ENCODE measurements at places on chromosomes 7 and 10.

GRCh38 chr7:19814776-19815175, 41.4 kb upstream of the TMEM196 start:
- DNase-seq, result no peak

GRCh38 chr7:133698127-133698526, 429.0 kb upstream of the LRGUK start:
- no peak for DNase-seq

DNA sequence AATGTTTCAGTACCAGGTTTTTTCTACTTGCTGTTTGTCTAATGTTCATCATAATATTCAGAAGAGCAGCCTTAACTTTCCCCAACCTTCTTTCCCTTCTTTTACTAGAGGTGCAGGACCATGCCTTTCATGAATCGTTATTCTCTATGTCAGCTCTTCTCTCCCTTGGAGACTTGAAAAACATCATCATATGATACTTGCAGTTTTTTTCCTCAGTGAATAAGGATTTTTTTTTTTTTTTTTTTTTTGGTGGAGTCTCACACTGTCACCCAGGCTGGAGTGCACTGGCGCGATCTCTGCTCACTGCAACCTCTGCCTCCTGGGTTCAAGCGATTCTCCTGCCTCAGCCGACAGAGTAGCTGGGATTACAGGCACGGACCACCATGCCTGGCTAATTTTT, 30.1 kb downstream of the SMNDC1 start:
- DNase-seq, result no peak

- no peak for DNase-seq
Observed at GRCh38 chr10:71708897-71709882, 10.4 kb downstream of the C10orf105 start.

DNA sequence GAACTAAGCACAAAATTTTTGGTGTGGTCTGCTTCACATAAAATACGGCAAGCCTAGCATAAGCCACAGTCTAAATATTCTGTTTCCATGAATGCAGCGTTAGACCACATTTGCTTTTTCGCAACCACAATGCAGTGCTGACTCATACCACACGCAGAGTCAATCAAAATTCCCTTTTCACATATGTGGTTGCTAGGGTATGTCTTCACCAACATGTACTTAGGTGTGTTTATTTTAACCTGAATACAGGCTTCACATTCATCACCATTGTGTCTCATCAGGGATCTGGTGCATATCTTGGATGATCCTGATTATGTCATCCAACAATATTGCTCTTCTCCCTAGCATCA, 90.8 kb downstream of the CHN2 start:
- DNase-seq, result no peak

Measured in renal cortex interstitium (tissue), 15 donors.